ENCODE measurements at places on chromosomes 2 and 18.

GRCh38 chr2:95220449-95220848 lies 13.1 kb downstream of the ZNF892 start:
- DNase-seq = no peak

DNA sequence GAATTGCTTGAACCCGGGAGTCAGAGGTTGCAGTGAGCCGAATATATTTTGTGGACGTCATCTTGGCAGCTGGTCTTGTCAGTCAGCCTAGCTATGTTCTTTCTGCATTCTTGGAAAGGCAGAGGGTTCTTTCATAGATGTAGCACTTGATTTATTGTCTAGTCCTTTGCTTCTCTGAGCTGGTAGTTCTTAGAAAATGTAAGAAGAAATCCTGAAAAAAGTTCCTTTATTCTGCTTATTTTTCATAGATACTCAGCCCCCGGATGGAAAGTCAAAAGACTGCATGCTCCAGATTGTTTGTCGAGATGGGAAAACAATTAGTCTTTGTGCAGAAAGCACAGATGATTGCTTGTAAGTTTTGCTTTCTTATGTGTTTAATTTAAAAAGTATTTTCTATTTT lies 21.3 kb downstream of the PLEKHB2 start:
- no peak for DNase-seq

GRCh38 chr2:111905990-111906735 lies 7.8 kb downstream of the MERTK start:
- DNase-seq = no peak

- DNase-seq = no peak
These were observed 300.2 kb downstream of the LPIN1 start for GRCh38 chr2:12046641-12047040.

- DNase-seq = no peak
These were observed 31.8 kb downstream of the SLC9A4 start for GRCh38 chr2:102504833-102505232.

GRCh38 chr2:201343559-201343958 lies 13.6 kb downstream of the FLACC1 start:
- DNase-seq = no peak

DNA sequence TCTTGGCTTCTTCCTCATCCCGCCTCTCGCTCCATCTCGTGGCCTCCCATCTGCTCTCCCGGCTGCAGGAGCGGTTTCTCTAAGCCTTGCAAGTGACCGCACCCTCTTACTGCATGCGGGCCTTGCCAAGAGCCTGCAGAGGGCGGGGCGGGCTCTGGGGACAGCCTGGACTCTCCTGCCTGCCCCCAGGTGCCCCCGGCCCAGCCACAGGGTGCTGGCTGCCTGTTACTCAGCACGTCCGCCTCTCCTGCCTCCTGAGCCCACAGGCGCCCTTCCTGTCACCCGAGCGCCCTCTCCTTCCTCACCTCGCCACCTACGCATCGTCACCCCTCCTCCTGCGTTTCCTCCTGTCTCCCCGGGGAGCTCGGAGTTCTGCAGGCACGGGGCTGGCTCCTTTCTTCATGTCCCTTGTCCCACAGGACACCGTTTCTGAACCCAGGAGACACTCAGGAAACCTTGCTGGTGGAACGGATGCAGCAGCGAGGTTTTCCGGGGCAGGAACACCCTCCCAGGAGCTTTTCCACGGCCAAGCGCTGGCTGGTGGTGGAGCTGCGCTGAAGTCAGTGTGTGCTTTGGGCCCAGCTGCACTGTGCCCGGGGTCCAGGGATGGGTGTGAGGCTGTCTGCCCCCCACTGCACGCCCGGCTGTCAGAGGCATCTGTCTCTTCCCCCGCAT lies 28.5 kb downstream of the HPCAL1 start:
- DNase-seq = peak; percentile 54

GRCh38 chr18:62324917-62325805 lies at the start of gene TNFRSF11A:
TSS of gene TNFRSF11A (plus strand) at chr18:62325310. CDS start at chr18:62325353, 43 bp downstream.
- DNase-seq = peak; percentile 31

DNA sequence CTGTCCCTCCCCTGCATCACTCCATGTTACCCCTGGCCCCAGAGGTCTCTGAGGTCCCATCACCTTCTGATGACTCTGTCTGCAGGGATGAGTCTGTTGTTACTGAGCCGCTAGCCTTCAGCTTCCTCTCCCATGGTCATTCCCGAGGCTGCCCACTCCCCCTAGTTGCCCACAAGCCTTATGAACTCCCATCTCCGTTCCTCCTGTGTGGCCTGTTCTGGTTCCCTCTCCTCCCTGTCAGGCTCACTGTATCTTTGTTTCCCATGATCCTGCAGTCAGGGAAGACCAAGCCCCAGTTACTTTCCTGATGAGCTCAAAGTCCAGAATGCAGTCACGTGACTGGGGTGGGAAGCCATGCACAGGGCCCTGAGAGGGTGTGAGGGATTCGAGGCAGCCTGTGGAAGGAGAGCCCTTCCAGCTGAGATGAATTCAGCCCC lies 39.5 kb downstream of the INPP4A start:
- DNase-seq = no peak

GRCh38 chr18:40272630-40273231 lies 1682.3 kb upstream of the PIK3C3 start:
- DNase-seq = no peak

DNA sequence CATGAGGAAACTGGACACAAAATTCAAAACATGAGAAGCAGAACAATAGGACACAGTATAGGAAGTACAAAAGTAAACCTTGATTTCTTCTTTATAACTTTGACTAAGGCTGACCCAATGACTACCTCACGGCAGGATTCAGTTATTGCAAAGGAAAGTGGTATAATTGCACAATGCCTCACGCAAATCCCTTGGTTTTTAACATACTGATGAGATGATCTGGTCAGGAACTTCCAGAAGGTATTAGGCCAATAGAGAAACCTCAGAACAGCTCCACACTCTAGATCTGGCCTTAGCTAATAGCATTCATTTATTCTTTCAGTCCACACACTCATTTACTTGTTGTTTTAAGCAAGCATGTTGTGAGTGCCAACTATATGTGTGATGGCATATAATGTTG lies 1526.9 kb upstream of the ACVR2A start:
- no peak for DNase-seq

GRCh38 chr18:4024702-4025101 lies 430.4 kb downstream of the DLGAP1 start:
- no peak for DNase-seq

DNA sequence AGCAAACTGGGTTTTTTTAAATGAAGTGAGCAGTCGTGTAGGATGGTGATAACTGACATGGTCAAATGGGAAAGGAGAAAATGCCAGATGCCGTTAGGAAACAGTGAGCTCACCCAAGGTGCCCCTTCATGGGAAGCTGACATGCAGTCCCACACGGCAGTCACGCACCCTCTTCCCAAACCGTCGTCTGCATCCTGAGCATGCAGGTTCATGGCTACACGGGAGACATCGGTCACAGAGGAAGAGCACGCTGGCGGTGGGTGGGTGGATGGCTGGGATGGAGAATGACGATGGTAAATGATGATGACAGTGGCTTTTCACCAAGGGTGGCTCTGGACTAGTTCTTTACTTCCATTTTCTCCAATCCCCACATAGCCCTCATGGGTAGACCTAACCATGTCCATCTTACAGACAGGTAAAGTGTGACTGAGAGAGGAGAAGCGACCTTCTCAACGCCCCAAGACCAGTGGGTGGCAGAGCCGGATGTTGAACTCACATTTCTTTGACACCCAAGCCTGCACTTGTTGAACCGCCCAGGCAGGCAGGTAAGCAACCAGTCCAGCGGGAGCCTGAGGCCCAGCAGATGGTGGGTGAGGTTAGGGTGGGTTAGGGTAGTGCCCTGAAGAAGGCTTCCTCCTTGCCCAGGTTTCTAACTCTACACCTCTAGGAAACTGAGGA lies 44.5 kb downstream of the TNS1 start:
- DNase-seq = no peak

DNA sequence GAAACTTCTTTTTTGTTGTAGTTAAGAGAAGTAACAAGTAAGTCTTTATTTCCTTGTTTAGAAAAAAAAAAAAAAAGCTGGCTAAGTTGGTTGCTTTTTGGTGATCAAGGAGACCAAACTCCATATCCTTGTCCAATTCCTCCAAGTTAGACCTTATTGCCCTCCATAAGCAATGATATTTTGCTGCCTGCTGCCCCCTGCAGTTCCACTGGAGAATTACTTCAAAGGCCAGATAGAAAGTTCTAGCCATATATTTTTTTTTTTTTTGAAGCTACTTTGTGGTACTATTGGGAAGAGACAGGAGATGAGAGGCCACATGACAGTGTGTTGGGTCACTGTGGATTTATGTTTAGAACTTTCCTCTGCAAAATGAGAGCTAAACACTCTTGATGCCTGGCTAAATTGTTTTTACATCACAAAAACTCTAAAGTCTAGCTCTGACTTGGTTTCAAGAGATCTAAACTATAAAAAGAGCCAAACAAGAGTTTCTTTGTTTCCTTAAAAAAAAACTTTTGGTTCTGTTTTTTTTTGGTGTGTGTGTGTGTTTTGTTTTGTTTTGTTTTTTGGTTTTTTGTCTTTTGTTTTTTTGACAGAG lies 80.7 kb upstream of the RASGRP3 start:
- DNase-seq = no peak

- no peak for DNase-seq
These were observed 19.6 kb upstream of the IL37 start for GRCh38 chr2:112891385-112891831.
